ENCODE measurements at places on chromosomes 12 and 14.
A peak's percentile ranks its signal among the peaks of the same experiment; 100 is the strongest.

DNA sequence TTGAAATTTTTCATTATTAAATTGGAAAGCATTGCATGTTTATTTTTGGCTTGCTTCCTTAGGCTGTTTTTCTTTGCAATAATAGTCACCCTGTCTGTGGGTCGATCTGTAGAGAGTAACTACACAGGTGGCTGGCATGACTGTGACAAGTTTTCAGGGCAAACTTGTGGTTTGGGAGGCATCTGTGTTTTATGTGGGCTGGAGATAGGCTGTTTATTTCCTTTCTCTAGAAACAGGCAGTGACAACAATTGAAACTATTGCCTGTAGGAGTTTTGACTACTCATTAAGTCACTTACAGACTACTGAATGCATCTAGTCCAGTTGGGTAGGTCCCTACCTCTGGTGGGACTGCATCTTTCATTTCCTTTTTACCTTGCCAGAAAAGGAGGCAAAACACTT lies 155.6 kb downstream of the DYRK2 start:
- no peak for DNase-seq

GRCh38 chr14:59159169-59159568 lies 29.3 kb upstream of the DAAM1 start:
- DNase-seq = no peak

- DNase-seq = peak; percentile 43
Measured at GRCh38 chr14:89654998-89655397, 238.0 kb upstream of the FOXN3 start.

- DNase-seq = peak; percentile 9
Measured at GRCh38 chr12:30197392-30198057, 413.8 kb upstream of the TMTC1 start.

- no peak for DNase-seq
Measured at GRCh38 chr12:124412646-124413015, 117.7 kb downstream of the RFLNA start.

DNA sequence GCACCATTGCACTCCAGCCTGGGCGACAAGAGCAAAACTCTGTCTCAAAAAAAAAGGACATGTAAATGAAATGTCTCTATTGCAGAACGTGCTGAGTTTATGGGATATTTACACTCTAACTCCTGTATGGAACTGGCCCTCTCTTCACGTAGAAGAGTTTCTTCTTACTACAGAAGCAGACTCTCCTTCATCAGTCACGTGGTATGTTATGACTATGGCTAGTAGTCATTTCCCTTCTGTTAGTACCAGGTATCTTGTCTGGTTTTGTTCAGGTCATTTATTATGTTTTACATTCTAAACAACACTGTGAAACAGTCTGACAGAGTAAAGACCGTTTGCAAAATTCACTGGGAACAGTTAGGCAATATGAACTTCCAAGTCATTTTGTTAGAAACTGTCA lies 20.3 kb downstream of the KNTC1 start:
- DNase-seq = no peak

GRCh38 chr12:81440001-81440400 lies 319.1 kb downstream of the PPFIA2 start:
- DNase-seq = no peak

DNA sequence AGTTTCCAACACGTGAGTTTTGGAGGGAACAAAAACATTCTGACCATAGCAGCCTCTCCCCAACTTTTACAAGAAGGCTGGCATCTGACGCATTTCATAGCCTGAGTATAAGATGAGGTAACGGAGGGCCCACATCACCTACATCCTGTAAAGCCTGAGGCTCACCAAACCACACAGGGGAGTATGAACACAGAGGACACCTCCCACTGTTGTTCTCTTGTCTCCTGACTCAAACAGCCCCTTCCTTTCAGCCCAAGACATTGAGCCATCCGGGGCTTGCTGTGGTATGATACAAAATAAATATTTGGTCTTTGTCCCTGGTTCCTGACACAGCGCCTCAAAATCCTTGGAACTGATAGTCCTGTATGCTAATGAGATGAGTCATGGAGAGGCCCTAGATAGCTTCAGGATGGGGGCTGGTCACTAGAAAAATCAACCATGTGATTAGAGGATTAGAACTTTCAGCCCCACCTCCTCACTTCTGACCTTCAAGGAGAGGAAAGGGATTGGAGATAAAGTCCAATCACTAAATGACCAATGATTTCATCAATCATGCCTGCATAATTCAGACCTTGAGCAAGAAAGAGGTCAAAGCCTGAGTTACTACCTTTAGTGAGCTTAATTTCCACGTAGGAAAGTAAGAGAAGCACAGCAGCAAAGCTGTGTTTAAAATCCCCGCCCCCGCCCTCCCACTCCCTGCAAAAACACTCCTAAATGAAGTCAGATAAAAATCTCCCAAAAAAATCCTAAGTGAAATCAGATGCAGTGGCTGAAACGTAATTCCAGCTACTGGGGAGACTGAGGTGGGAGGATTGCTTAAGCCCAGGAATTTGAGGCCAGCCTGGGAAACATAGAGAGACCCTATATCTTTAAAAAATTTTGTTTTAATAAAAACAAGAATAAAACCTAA lies 236.4 kb downstream of the PCNX1 start:
- no peak for DNase-seq

DNA sequence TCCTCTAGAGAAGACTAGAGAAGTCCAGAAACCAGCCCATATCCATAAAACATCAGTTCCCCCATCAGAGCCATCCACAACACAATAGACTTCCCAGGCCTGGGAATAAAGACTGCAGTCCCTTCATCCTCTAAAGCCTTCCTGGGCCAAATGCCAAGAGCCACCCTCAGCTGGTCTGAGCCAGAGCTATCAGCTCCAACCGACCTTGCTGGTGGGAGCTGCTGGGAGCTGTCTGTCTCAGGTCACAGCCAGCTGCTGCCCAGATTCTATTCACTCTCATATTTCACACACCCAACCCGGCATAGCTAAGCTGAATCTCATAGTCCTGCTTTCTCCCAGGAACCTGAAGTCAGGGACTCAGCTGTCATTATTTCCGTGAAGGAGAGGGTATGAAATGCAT lies 10.9 kb upstream of the TFCP2 start:
- DNase-seq = peak; percentile 96

DNA sequence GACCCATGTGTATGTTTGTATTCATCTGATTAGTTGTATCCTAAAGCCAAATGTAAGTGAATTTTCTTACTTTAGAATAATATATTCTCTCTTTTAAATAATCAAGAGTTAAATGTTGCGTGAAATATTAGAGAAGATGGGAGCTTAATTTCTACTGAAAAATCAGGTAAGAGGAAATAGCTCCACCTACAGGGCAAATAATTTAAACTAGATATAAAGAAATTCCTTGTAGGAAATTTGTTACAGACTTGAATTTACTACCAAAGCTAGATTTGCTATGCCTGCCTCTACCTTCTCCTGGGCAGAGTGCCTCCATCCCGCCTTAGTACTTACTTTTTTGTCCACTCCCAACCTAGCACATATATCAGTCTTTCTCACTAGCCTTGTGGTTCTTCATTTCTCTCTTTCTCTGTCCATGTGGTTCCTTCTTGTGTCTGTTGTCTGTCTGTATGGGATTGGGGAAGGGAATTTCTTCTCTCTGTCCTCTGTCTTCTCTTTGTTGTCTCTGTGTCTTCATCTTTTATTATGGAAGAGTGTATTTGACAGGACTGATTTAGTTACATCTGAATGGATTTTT lies 44.7 kb downstream of the PALS1 start:
- DNase-seq = peak; percentile 21

DNA sequence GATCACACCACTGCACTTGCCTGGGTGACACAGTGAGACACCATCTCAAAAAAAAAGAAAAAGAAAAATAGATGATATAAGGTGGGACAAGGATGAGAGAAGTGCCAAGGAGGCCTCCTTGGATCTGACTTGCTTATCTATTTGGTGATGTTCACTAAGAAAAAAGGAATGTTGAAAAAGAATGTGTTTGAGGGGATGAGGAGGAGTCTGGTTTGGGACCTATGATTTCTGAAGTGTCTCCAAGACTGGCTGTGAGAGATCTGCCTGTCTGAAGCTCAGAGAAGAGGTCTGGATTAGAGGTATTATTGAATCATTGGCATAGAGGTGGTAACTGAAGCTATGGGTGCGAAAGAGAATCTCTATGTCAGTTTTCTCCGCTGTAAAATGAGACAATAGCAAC lies 42.8 kb downstream of the BCAT1 start:
- DNase-seq = no peak

- DNase-seq = no peak
Measured at GRCh38 chr12:94445662-94446061, 14.0 kb downstream of the CEP83 start.

DNA sequence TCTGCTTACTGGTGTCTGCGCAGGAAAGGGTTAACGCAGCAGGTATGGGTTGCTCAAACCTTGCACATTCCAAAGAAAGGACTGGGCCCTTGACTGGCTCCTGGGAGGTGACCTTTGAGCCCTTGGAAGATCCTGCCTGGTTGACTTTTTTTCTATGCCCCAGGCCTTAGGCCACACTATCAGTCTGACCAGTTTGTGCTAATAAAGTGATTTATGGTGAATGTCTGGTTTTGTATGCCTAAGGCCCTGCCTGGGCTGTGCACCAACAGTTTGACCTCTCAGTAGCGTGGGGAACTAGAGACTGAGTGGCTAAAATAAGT lies 61.4 kb upstream of the SCN8A start:
- DNase-seq = no peak

DNA sequence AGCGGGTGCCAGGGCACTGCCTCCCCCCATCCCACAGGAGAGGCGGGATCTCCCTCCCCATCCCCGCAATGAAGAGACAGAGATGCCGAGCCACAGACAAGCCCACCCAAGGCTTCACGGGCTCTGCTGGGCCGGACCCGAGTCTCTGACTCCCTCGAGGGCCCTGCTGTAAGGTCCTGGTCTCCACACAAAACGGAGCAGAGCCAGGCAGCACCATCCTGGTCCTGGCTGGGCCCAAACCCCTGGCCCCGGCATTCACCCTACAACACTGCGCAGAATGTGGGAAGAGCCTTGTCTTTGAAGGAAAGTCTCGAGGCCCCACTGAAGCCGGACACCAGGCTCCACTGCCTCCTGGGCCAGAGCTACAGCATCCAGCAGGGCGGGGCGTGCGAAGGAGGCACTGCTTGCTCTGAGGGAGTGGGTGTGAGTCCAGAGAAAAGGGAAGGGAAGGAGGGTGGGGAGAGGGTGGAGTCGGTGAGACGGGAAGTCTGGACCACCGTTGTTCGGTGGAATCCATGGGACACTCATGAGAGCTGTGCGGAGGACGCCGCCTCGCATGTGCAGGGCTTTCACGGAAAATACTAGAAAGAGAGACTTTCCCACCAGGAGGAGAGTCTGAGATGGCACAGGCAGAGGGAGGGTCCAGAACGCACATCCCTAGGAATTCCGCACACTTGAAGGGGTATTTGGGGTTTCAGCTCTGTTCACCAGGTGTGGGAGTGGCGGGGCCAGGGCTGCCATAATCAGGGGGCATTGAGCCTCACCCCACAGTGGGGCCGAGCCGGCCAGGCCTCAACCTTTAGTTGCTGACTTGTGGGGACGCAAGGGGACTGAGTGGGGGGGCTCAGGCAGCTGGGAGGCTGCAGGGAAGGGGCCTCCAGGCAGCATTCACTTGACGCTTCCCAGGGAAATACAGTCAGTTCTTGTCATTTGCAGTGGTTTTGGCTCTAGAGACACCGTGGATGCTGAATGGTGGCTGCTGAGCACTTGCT lies 36.8 kb downstream of the GALNT9 start:
- DNase-seq = no peak

Measured in NCI-H2029 (cell line).